ENCODE measurements at places on chromosomes 1 and 21.

- no peak for DNase-seq
Measured at GRCh38 chr1:201186192-201186591, 4.4 kb upstream of the IGFN1 start.

- no peak for DNase-seq
Measured at GRCh38 chr1:109492779-109493178, 1.1 kb upstream of the CYB561D1 start.

GRCh38 chr1:7000720-7001119, 215.5 kb downstream of the CAMTA1 start:
- no peak for DNase-seq

GRCh38 chr1:167219194-167219593, 1.5 kb upstream of the POU2F1 start:
- no peak for DNase-seq

GRCh38 chr1:12141163-12141850, 25.5 kb upstream of the TNFRSF1B start:
- no peak for DNase-seq

- no peak for DNase-seq
Measured at GRCh38 chr1:199447906-199448305, 579.6 kb upstream of the NR5A2 start.

DNA sequence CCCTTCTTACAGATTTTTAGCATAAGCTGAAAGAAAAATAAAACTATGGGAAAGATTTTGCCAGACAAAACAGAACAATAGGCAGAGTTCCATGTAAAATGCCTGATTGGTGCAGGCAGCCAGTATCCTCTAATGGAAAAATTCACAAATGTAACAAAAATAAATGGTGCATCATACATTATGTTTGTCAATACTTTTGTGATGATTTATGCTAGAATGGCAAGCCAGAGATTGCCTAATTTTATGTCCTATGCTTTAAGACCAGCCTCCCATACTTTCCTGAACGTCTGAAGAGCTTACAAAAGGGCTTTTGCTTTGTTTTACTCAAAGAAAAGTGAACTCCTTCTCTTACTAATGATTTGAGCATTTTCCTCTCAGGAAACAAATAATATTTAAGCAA, 81.5 kb upstream of the KCNJ15 start:
- no peak for DNase-seq

- no peak for DNase-seq
Measured at GRCh38 chr1:198423673-198424072, 116.8 kb downstream of the ATP6V1G3 start.

- DNase-seq, result no peak
Measured at GRCh38 chr1:233140499-233140898, 155.0 kb downstream of the PCNX2 start.

GRCh38 chr1:98104289-98104688, 183.5 kb upstream of the DPYD start:
- no peak for DNase-seq

- no peak for DNase-seq
Measured at GRCh38 chr1:162351246-162351842, 25.3 kb downstream of the SPATA46 start.

- no peak for DNase-seq
Measured at GRCh38 chr1:6384962-6385361, 8.6 kb downstream of the ACOT7 start.

DNA sequence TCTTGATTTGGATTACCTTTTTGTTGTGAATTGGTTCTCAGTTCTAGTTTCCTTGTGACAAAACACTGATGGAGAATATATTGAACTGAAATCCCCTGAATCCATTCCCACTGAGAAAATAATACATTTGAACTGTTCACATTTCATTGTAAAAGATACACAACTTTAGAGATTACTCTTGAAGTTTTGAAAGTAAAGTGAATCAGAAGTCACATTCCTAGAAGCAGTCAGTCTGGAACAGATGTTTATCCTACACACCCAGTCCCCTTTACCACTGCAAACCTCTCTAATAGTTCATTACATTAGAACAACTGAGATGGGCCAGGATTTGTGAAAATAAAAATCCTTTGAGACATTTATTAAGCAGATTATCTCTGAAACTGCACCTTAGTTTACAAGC, 3.4 kb downstream of the RERE start:
- no peak for DNase-seq

DNA sequence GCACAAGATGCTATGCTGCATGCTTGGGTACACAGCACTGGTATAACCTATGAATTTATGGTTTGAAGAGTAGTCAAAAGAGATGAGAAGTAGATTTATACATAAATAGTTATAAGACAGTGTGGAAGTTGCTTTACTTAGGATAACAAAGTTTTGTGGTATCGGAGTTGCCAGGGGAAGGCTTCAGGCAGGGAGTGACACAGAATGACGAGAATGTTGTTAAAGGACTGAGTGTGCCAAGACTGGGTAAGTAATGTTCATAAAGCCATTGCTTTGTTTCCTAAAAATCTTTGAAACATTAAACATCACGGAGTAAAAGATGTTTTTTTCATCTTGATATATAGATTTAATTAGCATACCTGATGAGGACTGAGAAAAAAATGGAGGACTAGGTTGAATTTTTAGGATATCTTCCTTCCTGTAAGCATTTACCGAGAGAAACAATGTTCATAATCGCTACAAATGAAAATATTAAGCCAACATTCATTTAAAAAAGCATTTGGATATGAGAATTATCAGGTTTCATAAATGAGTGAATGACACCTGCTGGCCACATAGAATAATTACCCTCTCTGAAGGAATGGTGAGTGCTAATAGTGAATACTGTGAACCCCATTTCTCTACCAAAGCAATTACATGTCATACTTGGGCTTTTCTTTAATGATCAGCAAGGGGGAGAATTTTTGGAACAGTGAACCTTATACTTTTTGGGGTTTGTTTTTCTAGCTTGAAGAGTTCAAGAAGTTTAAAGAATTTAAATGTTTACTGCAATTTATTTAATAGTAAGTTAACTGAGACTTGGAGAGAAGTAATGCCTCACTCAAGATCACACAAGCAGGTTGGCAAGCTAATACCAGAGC, 28.4 kb downstream of the EXTL2 start:
- DNase-seq, result no peak

GRCh38 chr1:154752273-154753030, 117.6 kb downstream of the KCNN3 start:
- DNase-seq, result no peak

DNA sequence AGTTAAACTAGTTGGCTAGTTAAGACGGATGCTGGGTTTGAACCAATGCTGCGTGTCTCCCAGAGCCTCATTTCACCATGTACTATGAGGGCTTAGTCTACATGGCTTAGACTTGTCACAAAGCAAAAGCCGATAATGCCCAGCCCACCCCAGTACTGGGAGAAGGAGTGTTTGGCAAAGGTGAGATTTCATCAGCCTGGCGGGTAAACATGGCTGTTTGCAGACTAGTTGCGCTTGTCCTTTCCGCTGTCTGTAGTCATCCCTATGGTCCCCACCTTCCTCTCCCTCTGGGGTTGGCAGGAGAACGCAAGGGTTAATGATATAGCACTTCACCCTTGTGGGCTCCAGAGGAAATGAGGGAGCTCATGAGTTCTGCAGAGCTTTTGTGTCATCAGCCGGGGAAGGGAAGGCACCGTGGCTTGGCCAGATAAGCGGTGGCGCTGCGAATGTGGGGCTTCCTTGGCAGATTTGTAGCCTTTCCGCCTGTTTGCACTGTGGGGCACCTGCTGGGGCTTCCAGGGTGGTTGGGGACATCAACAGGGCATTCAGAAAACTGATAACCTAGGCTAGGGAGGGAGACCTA, 29.2 kb downstream of the SOX13 start:
- DNase-seq, result no peak

DNA sequence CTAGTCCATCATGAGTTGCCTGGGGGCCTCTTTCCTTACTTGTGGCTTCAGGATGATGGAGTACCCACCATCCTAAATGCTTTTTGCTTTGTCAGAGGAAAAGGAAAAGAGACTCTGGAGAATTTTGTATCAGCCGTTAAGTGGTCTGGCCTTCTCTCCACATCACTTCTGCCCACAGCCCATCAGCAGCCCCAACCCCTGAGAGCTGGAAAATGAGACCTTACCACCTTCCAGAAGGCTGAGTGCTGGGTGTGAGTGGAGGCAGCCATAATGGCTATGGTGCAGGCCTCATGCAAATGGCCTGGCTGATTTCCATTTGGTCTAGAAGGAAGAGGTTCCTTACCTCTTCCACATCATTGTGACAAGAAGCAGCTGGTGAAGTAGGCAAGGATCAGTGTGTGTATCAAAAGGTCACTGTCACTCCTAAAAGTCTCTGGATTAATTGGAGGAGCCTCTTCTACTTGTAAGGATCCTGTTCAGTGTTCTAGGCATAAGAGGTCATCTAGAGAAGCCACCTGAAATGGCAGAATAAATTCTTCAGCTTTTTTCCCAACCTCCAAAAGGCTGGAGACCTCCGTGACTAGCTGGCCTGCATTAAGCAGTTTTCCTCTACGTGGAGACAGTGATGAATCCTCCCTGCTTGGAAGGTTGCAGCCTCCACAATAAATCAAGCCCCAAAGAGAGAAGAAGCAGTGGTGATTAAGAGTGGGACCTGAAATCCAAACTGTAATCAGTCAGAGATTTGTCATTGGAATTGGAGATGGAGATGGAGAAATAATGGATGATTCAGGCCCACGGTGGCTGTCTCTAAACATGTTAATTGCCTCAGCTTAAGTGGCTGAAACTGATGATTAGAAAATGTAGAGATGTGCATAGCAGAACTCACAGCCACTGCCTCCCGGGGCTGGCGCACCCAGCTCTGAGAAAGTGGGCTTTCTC, 111.5 kb downstream of the CNIH3 start:
- DNase-seq, result no peak

DNA sequence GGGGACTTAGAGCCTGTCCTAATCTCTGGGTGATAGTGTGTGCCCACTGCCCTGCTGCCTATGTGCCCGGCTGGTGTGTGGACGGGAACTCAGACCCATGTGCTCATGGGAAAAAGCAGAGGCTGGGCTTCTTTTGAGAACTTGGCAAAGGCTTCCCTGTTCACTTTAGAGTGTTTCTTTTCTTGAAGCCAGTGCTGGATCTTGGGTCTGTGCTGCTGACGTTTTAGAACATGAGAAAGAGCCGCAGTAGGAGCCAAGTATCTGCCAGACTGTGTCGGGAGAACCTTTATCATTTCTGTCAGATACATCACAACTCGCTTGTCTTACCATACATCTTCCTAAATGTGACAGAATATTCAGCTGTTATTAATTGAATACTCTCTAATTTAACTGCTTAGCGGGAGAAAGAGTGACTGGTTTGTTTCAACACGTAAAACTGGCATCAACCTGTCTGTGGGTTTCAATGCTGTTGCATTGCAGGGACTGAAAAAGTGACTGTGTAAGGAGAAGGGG, 195.2 kb downstream of the PBX1 start:
- DNase-seq, result no peak

DNA sequence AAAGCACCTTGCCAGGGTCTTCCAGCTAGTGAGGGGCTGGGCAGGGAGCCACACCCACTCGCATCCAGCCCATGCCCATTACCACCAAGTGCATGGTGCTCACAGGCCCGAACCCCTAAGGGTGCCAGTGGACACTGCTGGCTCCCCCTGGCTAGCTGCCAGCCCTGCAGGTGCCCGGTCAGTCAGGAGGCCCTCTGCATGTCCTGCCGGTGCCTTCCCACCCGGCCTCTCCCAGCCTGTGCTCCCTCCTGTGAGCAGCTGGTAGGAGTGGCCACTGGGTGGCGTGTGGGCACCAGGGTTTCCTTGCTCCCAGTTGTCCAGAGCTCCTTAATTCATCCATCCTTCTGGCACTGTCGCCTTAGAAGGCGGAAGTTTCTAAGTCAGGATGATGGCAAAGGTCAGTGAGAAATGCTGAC, 33.4 kb downstream of the QSOX1 start:
- DNase-seq, result no peak

GRCh38 chr21:45872902-45873301, 108.7 kb upstream of the COL6A1 start:
- no peak for DNase-seq

DNA sequence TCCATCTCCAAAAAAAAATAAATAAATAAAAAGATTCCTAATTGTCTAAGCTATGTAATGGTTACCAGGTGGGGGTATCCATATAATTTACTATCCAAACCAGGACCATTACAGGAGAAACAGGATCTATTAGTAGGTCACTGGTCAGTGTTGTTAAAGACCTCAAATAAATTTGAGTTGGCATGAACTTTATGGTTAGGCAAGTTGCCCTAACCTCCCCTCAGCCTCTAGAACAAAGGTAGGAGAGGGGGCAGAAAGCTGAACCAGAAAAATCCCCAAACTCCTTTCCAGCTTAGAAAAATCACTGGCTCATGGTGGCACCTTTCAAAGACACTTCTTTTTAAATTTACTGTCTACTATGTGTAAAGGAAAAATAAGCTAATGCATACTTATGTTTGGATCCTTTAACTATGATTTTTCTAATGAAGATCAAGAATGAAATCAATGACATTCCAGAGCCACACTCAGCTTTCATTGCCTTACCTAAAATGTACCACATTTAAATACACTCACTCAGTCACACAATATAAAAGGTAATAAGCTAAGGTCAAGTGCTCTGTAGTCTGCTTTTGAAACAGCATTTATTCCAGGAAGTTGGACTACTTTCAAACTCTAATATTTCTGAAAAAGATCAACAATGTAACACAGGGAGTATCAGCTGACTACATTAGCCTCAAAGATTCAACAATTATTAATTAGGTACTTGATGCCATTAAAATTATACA, 13.8 kb downstream of the EIF4G3 start:
- no peak for DNase-seq

- no peak for DNase-seq
Measured at GRCh38 chr1:156152628-156153027, 757 bp upstream of the SEMA4A start.

GRCh38 chr1:3455670-3456448, 1.4 kb downstream of the ARHGEF16 start:
- no peak for DNase-seq

GRCh38 chr1:95537176-95537575, 303.2 kb downstream of the RWDD3 start:
- no peak for DNase-seq

- DNase-seq, result no peak
Measured at GRCh38 chr1:21639594-21640041, 29.5 kb downstream of the RAP1GAP start.

DNA sequence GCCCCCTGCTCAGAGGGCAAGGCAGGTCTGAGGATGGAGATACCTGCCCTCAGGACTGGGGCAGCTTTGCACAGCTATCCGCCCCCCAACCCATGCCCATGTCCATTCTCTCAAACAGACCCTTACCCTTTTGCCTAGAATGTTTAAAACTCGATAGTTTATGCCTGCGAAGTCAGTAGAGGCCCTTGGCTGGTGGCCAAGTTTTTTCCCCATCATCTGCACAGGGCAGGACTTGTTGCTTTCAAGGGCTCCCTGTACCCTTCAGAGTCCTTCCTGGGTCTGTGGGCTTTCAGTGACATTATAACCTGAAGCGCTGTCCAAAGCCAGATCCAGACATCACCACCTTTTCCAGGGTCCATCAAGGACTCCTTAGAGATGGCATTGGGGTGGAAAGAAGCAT, 148.7 kb upstream of the ZNF644 start:
- DNase-seq, result no peak

DNA sequence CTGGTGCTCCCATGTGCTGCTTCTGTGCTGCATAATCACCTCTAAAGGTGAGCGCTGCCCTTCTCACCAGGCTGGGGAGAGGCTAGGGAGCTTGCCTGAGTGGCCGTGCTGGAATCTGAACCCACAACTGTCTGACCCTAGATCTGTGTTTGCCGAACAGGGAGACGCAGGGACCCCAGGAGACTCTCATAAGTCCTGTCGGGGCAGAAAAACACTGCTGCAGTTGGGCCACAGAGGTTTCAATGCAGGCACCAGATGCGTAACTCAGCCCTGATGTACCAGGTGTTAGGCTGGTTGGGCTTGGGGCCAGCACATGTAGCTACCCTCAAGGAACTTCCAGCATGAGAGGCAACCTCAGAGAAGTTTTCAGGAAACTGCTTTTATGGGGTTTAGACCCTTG, 49.5 kb upstream of the DMRTB1 start:
- no peak for DNase-seq

- no peak for DNase-seq
Measured at GRCh38 chr1:193629875-193630274, 443.5 kb upstream of the B3GALT2 start.

Data from stimulated activated CD8-positive, alpha-beta memory T cell treated with anti-CD3 and anti-CD28 coated beads, Interleukin-12 subunit alpha, Interleukin-12 subunit beta, amount 100 ng/mL, for 1 hour (primary cell).